ENCODE measurements at places on chromosomes 3 and 15.
A peak's percentile ranks its signal among the peaks of the same experiment; 100 is the strongest.

GRCh38 chr15:83512459-83512858 is 65.3 kb downstream of the SH3GL3 start:
- DNase-seq: no peak

DNA sequence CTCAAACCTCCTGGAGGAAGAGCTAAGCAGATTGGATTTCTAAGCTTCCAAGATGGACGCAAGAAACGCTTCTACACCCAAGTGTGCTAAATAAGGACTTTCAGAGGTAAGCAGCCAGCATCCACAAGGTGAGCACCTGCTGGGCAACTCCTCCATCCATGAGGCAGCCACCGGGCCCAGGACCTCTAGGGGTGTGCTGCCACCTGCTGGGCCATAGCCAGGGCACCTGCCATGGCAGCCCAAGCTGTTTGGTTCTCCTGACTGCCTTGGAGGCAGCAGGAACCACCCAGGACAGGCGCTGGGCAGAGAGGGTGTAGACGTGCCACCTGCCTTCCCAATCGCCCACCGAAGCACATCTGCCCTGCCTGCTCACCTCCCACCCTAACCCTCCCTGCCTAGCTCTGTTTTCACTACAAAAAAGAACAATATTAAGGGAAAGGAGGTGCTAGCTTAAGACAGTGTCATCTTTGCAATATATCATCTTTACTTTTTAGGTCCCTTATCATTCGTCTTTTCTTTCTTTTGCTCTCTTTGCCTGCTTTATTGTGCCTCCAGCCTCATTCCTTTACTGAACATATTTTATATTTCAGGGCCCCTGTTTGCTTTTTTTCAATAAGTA is 12.9 kb downstream of the C15orf62 start:
- DNase-seq: no peak

DNA sequence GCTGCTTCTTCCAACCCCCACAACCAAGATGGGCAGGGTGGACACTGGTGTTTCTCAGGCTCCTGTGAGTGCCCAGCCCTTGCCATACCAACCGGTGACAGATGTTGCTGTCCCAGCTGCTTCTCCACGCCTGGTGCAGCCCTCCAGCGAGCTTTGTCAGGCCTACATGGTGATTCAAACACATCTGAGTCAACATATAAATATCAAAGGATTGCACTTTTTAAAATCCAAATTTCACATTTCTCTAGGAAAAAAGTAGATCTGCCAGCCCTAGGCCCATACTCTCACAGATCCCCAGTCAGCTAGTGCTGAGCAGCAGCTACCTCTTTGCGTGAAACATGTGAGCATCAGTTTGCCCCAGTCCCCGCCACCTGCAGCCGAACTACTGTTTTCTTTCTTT is 52.7 kb downstream of the RPN1 start:
- no peak for DNase-seq

- DNase-seq: no peak
Measured at GRCh38 chr15:66308531-66308930, 15.2 kb downstream of the DIS3L start.

DNA sequence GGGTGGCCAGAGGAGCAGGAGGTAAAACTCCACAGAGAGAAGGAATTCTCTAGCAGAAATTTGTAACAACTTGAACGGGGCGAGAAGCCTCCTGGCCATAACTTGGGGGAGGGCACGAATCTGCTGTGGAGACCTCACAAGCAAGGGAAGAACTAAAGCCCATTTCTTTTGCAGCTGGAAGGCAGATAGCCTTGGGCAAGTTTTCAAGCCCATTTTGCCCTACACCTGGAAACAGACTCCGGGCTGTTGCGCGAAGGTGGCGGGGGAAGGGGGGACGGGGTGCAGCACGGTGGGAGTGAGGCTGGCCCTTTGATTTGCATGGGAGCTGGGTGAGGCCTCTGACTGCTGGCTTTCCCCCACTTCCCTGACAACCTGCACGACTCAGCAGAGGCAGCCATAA is 168.8 kb downstream of the MEGF11 start:
- no peak for DNase-seq

- no peak for DNase-seq
Measured at GRCh38 chr3:187186801-187187421, 10.4 kb upstream of the RTP1 start.

- DNase-seq: no peak
Measured at GRCh38 chr15:69627548-69628158, 175.0 kb downstream of the RPLP1 start.

DNA sequence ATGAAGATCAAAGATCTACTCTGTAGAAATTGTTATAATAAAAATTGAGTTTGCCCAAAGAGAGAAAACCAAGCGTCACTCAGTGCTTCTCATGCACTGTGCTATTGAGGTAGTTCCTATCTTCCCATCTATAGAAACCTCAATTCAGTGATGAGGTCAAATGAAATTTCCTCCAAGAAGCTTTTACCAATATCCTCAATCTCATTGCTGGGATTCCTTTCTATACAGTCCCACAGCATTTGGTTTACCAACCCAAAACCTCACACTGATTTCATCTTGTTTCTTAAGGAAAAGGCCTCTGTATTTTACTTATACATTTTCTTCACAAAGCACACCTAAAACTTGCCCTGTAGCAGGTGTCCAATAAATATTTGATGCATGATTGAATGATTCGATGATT is 147.2 kb downstream of the ALCAM start:
- no peak for DNase-seq

GRCh38 chr15:84915606-84915958 is 31.1 kb downstream of the SLC28A1 start:
- no peak for DNase-seq

DNA sequence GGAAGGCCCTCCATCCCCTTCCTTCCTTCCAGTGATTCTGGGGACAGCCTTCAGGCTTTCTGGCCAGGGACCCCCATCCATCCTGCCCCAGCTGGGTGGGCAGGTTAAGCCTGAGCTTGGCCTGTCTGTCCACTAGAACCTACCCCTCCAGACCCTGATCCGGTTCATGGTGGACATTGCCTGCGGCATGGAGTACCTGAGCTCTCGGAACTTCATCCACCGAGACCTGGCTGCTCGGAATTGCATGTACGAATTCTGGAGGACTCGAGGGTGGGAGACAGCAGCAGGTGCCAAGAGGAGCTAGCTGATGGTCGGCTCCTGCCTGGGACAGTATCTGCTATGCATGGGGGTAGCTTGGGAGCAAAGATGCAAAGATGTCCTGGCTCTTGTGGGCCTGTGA is 13.9 kb downstream of the TYRO3 start:
- no peak for DNase-seq

DNA sequence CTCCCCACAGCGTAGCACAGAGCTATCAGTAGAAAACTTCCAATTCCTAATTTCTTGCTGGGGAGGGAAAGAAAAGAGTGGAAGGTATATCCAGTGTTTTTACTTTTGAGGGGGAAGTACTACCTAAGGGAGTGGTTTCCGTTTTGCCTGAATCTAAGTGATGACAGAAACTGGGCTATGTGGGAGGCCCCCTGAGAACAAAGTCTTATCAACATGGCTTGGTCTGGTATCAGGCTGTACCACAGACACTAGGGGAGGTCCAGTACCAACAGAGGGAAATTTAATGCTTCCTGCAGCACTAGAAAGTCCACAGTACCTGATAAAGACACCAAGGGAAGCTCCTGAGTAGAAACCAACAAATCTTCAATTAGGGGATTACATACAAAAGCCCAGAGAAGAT is 199.2 kb downstream of the IL5RA start:
- DNase-seq: no peak

GRCh38 chr15:49428409-49429095 is 5.5 kb downstream of the FGF7 start:
- DNase-seq: no peak

GRCh38 chr15:41983621-41984571 is 11.5 kb upstream of the EHD4 start:
- DNase-seq: no peak

DNA sequence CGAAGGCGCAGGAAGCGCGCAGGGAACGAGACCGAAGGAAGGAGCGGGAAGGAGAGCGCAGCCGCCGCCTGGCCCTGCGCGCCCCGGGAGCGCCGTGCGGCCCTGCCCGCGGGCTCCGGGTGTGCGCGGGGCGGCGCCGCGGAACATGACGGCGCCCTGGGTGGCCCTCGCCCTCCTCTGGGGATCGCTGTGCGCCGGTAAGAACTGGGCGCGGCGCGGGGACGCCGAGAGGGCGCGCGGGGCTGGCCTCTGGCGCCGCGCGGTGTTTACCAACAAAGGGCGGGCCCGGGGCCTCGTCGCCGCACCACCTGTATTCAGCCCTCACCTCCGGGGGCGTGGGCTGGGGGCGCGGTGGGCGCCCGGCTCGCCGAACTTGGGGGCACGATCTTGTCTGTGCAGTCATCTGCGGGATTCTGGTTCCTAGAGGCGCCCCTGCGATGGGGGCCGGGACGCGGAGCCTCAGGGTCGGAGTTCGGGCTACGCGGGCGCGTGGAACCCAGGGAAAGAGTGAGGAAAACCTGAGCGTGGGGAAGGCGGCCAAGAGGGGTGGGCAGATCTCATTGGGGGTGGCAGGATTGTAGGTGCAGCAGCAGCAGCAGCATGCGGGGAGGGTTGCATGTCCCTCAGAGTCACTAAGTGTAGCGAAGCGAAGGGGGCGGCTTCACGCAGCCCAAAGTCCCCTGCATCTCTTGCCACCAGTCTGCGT is 641 bp downstream of the ACVR2B start:
- DNase-seq: no peak

DNA sequence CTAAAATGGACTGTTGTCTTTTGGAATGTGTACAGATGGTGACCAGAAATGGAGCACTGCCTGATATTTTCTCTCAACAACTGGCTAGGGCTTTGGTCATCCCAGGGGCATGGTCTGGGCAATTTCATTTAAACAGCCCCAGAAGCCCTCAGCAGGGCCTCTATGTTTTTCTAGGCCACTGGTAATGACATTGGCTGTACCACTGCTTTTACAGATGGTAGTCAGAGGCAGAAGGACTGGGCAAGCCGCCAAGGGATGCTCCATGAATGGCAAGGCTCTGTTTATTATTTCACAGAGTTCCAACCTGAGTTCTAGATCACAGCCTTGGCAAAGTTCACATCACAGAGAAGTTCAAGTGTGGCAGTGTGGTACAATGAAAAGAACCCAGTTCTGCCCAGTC is 37.0 kb upstream of the LMCD1 start:
- no peak for DNase-seq

DNA sequence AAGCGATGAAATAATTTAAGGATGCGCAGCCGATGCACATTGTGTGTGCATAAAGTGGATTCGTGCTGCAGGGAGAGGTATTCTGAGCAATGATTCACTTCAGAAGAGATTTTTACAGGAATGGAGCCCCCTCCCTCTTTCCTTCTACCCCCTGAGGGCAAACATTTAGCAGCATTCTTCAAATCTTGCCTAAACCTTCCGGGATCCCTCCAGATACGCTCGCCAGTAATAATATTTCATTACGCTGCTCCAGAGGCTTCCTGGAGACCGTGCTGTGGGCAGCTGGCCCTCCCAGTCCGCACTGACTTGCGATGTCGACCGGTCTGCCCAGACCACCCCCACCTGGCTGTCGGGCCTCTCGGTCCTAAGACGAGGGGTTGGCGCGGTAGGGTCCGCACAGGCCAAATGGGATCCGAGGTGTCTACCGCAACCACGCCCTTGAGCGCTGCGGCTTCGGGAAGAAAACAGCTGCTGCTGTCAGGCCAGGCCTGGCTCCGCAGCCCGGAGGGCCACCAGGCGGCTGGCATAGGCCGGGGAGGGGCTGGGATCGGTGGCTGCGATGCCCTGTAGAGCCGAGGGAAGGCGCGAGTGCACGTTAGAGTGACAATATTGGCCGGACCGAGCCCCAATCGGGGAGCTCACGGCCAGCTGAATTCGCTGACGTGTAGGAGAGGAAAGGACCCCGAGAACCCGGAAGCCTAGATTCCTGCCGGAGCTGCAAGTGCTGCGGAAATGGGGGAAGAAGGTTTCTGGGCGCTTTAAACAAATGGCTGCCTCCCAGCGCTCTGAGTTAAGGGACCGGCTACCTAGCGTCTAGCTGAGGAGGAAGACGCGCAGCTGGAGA is 14.3 kb downstream of the ZIC4 start:
- no peak for DNase-seq

DNA sequence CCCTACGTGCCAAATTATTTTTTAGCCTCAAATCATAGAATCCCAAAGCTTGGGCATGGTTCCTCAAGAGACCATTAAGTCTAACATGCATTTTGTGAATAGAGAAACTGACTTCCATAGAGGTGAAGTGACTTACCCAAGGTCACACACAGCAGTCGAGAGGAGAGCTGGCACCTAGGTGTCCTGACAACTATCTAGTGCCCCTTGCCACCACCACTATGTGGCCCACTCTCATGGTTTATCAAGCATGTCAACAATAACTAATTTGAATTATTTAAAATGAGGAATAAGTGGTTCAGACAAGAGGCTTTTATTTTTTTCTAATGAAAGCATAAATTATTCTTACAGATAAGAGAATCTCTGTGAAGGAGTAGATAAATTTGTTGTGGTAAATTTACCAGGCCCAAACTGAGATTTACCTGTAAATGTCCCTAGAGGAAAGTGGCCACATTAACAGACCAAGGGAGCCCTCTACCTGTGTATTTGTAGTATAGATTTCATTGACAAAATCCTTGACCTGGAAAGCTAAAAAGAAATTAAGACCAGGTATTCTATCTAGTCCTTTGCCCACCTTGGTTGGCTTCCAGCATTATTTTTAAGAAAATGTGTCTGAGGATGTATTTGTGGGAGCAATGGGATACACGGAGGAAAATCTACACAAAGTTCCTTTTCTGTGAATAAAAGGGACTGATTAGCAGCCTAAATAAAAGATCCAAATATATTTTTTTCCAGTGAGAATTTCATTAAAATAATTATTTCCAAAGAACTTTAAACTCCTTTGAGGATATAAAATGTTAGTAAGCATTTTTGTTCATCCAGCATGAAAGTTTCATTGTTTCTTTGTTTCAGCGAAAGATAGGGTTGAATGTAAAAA is 49.1 kb downstream of the IQCH start:
- DNase-seq: peak; percentile 43

DNA sequence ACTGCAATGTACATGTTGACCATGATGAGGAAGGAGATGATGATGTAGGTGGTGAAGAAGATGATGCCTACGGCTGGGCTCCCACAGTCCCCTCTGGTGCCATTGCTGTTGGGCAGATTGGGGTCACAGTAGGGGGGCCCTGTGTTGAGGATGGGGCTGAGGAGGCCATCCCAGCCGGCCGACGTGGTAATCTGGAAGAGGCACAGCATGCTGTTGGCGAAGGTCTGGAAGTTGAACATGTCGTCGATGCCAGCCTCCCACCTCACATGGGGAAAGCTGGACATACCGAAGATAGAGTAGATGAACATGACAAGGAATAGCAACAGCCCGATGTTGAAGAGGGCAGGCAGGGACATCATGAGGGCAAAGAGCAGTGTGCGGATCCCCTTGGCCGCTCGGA is 48.6 kb upstream of the SCN5A start:
- DNase-seq: no peak

GRCh38 chr3:109977897-109978296 is 640.6 kb upstream of the DPPA4 start:
- DNase-seq: no peak

DNA sequence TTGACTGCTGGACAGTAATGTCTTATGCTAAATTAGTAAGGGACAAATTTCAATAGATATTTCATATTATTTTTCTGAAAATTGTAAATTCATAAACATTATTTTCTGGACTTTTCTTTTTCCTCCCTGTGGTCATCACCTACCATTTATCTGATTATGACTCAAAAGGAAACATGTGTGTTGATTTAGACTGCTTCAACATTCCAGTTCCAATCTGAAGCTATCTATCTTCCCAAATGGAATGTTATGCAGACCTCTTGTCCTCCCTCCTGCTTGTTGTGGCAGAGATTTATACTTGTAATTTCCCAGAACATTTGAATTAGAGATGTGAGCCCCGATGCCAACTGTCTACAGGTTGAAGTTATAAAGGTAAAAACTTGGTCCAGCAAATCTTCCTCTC is 803.4 kb downstream of the TUSC7 start:
- no peak for DNase-seq

- DNase-seq: no peak
Measured at GRCh38 chr3:70703305-70704102, 391.1 kb upstream of the MDFIC2 start.

Data from NT2/D1 (cell line).